Bladder microvascular endothelial cell (primary cell): ENCODE measurements at places on chromosomes 4 and X. TPM values are rescaled to one million over a fixed set of nuclear protein-coding genes. Genes with fewer than 3 reads are reported as not detected.

Gene KLB
- total RNA-seq: 0.06 TPM in 1 of 2 replicates, not detected in the other

Gene TCEAL7
- 0.88 and 2.8 TPM in 2 replicates for total RNA-seq

Gene TDO2
- not detected in 2 replicates for total RNA-seq

Gene PLXNA3
- total RNA-seq: 7.9 and 13.3 TPM in 2 replicates

Gene DCAF12L2
- 0.13 TPM in 1 of 2 replicates, not detected in the other for total RNA-seq

Gene HNRNPD
- 35.3 and 76.8 TPM in 2 replicates for total RNA-seq

Gene IGSF1
- total RNA-seq: not detected in 2 replicates

Gene LGI2
- under 0.01 and 0.06 TPM in 2 replicates for total RNA-seq

Gene SLITRK4
- total RNA-seq: 2.9 and 4.3 TPM in 2 replicates

Gene MAGEA9B
- total RNA-seq: not detected in 2 replicates

Gene RBMXL3
- not detected in 2 replicates for total RNA-seq

Gene STATH
- not detected in 2 replicates for total RNA-seq

Gene MAGIX
- total RNA-seq: 0.32 and 1.1 TPM in 2 replicates

Gene MMRN1
- 190 and 2,383 TPM in 2 replicates for total RNA-seq

Gene MAGT1
- total RNA-seq: 156 and 244 TPM in 2 replicates

Gene SPINK2
- not detected in 2 replicates for total RNA-seq

Gene UGT2A1
- total RNA-seq: 0.16 TPM in 1 of 2 replicates, not detected in the other

Gene PNMA6A
- 0.32 and 0.94 TPM in 2 replicates for total RNA-seq

Gene RHOH
- not detected in 2 replicates for total RNA-seq

Gene ALPK1
- 4.2 and 5.3 TPM in 2 replicates for total RNA-seq

Gene CENPU
- 8.8 and 22.7 TPM in 2 replicates for total RNA-seq

Gene TTC29
- total RNA-seq: 0.06 and 0.16 TPM in 2 replicates

Gene HCFC1
- 11.7 and 29.4 TPM in 2 replicates for total RNA-seq

Gene SLC9A7
- total RNA-seq: 3.9 and 13.3 TPM in 2 replicates

Gene BTK
- not detected in 2 replicates for total RNA-seq

Gene GAB3
- 8.3 and 13.9 TPM in 2 replicates for total RNA-seq

Gene SMIM10
- total RNA-seq: 0.97 and 1.3 TPM in 2 replicates

Gene ACE2
- total RNA-seq: not detected in 2 replicates

Gene SLC9B1
- 0.19 and 0.81 TPM in 2 replicates for total RNA-seq

Gene TMEM271
- not detected in 2 replicates for total RNA-seq

Gene PAGE2
- total RNA-seq: not detected in 2 replicates

Gene MAGEA12
- total RNA-seq: not detected in 2 replicates

Gene RNF212
- total RNA-seq: 0.32 and 0.44 TPM in 2 replicates

Gene TCEAL6
- not detected in 2 replicates for total RNA-seq

Gene CFAP99
- total RNA-seq: 0.16 TPM in 1 of 2 replicates, not detected in the other

Gene CASP3
- total RNA-seq: 40.4 and 45.0 TPM in 2 replicates

Gene CD38
- under 0.01 and 5.3 TPM in 2 replicates for total RNA-seq

Gene BEX5
- total RNA-seq: 0.16 TPM in 1 of 2 replicates, not detected in the other

Gene CPE
- 1.6 and 2.1 TPM in 2 replicates for total RNA-seq

Gene KIAA1210
- total RNA-seq: not detected in 2 replicates

Gene PITX2
- total RNA-seq: 0.16 TPM in 1 of 2 replicates, not detected in the other
